ENCODE measurements at places on chromosomes 5 and 9.

DNA sequence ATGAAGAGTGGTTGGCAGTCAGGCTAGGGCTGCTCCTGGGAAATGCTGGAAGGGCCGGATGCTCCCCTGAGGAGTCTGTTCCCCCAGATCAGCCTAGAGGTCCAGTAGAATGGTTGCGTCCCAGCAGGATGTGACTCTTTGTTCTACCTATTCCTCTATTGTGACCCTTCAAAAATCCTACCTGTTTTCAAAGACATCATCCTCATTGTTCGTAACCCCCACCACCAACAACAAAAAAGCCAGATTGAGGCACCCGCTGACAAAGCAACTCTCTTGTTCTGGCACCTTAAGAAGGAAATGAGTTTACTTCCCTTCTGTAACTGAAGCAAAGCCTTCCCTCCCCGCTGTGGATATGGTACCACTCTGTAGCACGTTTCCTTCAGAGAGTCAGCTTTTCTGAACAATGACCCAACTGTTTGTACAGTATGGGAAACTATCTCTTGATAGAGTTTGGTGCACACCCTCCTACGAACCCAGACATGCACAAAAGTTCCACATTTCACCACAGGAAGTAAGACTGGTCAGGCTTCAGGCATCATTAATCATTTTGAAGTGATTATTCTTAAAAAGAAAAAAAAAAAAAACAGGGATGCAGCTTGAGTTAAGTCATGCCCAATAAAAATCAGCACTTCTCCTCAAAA is 207.2 kb downstream of the ENC1 start:
- DNase-seq, result peak; percentile 37

DNA sequence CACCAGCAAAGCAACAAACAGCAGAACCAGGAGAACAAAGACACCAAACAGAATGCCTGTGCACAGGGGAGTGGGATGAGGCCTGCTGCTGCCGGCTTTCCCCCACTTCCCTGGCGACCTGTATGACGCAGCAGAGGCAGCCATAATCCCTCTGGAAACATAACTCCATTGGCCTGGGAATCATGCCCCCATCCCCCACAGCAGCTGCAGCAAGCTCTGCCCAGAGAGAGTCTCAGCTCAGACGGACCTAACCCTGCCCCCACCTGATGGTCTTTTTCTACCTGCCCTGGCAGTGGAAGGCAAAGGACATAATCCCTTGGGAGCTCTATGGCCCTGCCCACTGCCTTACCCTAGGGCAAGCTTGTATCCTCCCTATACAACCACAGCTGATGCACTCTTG is 81.8 kb upstream of the FANCC start:
- no peak for DNase-seq

DNA sequence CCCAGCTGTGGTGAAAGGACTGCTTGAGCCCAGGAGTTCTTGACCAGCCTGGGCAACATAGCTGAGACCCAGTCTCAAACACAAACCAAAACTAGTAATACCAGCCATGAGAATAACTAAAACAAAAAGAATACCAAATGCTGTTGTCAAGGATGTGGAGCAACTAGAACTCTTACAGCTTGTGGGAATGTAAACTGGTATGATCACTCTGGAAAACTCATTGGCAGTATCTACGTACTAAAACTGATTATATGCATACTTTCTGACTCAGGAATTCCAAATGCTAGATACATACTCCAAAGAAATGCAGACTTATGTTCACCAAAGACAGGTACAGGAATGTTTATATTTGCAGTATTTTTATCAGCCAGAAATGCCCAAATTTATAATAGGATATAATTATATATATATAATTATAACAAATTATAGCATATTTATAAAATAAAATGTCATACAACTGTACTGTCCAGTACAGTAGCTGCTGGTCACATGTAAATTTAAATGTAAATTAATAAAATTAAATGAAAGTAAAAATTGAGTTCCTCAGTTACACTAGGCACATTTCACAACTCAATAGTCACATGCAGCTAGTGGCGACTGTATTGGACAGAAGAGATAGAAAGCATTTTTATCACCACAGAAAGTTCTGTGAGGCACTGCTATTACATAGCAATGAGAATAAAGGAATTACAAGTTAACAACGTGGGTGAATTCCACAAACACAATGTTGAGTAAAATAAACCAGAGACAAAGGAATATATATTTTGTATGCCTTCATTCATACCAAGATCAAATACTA is 118.5 kb downstream of the GNAQ start:
- no peak for DNase-seq

DNA sequence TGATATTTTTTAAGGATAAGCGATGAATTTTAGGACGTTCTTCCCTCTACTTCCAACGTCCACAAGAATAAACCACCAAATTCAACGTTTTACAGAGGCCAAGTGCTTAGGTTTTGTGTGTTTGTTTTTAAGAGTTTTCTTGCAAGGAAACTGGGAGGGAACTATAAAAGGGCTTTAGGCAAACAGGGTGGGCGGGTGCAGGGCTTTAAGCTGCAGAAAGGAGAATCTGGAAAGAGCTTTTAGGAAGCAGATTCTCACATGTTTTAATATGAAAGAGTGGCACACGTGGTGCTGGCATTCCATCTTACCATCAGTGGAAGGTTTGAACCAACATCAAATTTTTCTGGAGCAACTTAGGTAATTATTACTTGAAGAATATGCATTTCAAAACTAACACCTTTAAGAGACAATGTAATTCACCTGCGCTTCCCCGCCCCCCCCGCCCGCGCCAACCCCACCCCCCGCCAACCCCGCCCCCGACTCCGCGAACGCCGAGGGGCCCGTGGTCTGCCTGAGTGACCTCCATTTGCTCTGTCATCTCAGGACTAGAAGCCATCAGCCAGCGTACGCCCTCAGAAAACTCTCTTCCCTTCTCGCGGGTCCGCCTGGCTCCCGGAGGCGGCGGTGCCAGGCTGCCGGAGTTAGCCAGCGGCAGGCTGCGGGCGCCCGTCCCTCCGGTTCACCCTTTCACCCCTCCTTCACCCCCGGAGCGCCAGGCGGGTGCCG is 911 bp upstream of the PIK3R1 start:
- DNase-seq, result no peak

DNA sequence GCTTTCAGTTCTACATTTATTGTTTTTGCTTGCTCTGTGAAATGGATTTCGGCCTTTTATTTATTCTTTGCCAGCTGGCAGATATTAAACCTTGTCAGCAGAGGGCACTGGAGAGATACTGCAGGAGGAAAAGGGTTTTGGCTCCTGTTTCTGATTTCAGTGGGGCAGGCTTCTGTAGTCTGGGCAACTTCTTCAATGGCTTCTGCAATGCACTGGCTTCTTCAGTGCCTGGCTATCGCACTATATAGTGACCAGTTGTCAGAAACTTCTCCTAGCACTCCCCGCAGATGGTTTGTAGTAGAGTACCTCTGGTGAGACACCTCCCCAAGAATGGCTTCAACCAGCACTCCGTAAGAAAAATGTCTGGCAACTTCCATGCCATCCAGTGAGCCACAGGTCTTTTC is 3.2 kb upstream of the NFX1 start:
- DNase-seq, result peak; percentile 81

- DNase-seq, result no peak
Observed at GRCh38 chr5:34022121-34022705, 14.4 kb upstream of the AMACR start.

DNA sequence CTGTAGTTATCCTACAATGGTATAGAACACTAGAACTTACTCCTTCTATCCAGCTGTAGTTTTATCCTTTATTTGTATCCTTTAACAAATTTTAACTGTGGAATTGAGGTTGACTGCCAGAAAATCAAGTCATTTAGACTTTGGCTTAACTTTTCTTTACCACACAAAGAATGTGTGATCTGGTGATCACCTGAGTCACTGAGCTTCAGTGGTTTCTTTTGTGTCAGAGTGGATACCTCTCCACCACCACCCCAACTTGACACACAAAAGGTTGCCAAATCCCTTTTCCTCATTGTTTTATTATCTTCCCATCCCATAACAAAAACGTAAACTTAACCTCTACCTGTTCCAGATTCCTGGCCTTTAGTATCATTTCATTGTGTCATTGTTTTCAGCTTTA is 5.5 kb downstream of the OTULIN start:
- no peak for DNase-seq

- no peak for DNase-seq
Observed at GRCh38 chr5:143019614-143020515, 249.7 kb downstream of the ARHGAP26 start.

DNA sequence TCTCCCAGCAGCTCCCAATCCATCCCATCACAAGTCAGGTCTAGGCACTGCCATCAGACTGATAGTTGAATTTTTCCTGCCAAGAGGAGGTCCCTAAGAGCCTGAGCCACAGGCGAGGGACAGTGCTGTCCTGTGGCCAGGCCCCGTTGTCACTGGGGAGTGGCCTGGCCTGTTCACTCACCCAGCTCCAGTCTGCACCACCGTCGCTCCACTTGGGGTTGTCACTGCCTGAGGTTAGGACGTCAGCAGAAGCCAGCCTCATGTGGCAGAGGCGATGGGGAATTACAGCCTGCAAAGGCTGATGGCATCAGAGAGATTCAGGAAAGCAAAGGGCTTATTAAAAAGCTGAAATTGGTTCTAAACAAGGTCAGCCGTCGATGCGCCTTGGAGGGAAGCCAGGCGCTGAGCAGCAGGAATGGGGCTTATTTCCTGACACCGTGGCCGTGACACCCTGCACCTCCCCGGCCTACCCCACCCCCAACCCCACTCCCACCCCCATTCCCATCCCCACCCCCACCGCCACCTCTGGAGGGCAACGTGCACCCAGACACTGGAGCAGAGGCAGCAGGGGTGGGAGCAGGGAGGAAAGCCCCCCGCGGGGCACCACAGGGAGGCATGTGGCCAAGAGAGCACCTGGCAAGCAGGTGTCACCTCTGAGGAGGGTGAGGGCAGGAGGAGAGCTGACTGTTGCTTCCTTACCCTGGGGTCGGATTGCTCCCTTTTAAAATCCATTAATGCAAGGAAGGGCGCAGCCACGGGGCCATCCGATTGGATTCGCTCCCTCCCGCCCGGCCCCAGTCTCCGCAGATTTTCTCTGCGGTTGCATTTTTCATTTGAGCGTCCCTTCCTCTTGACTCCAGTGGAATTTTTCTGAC is 3.1 kb upstream of the DBH start:
- no peak for DNase-seq

GRCh38 chr5:22887566-22887965 is 34.4 kb upstream of the CDH12 start:
- no peak for DNase-seq

GRCh38 chr9:137255448-137256114 is 454 bp downstream of the NELFB start:
- DNase-seq, result no peak

GRCh38 chr9:6944896-6945295 is 187.1 kb downstream of the KDM4C start:
- no peak for DNase-seq

DNA sequence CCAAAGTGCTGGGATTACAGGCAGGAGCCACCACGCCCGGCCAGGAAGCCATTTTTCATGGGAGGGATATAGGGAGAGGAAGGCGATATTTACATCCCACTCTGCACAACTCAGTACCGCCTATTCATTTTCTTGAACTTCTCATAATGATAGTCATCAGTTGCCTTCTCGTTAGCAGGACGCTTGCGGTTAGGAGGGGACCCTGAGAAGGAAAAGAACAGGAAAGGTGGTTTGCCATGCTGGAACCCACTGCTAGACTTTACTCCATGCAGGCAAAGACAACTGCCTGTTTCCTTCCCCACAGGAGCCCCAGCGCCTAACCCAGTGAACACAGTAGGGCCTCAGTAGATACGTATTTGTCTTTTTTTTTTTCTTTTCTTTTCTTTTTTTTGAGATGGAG is 4.1 kb upstream of the TOR1A start:
- DNase-seq, result no peak

GRCh38 chr5:158055111-158055501 is 196.2 kb upstream of the CLINT1 start:
- DNase-seq, result no peak

DNA sequence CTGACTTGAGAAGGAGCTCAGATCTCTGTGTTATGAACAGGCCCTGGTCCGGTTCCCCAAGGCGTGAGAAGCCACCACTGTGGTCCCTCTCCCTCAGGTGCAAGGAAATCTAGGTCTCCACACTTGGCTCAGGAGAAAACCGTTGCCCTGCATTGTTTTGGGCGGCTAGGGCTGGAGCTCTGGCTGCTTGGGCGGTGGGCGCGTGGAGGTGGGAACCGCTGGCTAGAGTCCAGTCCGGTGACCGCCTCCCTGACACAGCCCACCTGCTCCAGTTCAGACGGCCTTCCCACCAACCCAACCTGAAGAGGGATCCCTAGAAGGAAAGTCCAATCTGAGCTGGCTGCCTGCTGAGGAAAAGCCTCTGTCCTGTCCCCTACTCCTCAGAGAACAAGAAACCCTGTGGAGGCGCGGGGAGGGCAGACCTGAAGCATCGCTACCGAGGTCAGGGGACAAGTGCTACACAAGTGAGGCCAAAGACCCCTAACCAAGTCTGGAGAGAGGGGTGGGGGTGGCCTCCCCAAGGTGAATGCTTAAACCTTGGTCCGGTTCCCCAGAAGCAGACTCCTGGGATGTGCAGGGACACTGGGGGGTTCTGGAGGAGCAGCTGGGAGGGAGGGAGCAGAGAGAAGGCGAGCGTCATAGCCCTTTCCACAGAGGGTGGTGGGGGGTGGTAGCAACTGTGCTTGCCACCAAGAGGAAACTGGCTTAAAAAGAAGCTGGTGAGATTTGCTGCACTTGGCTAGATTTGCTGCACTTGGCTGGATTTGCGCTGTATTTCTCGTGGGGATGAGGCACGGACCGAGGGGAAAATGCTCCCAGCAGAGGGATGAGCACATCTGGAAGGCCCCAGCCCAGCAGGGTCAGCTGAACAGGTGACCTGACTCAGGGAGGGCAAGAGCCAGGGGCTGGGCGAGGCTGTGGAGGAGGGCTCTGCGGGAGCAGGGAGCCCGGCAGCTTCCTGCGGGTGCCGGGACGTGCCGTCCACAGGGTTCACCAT is 65.2 kb downstream of the RAPGEF1 start:
- no peak for DNase-seq

DNA sequence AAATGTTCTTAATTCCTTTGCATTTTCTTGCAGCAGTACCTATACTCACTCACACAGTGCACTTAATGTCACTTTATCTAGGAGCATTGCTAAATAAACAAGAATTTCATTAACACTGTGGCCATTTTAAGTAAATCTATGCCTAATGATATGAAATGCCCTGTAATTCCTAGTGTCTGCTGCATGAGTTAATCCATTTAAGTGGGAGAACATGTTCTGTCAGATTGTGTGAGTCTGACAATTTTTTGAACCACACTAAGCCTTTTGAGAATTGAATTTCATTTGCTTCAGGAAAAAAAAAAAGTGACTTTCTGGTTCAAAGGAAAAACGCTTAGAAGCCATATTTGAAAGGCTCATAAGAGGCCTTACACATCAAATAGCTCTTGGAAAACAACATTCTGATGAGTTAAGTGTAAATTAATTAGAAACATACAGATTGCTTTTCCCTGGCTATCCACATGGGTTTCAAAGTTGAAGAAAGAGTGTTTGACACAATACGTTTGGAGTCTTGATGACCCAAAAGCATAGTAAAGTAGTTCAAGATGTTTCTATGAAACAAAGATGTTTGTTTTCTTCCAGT is 446.7 kb upstream of the GRAMD2B start:
- no peak for DNase-seq

- DNase-seq, result no peak
Observed at GRCh38 chr9:37290940-37291485, 131.5 kb upstream of the GRHPR start.

- DNase-seq, result no peak
Observed at GRCh38 chr5:81896764-81897163, 75.1 kb upstream of the ATG10 start.

GRCh38 chr5:40490464-40491111 is 189.1 kb upstream of the PTGER4 start:
- no peak for DNase-seq

GRCh38 chr9:85185486-85186217 is 516.1 kb downstream of the NTRK2 start:
- no peak for DNase-seq
